T-cell (primary cell): ENCODE measurements at places on chromosomes 5 and 9. TPM values are rescaled to one million over a fixed set of nuclear protein-coding genes. Genes with fewer than 3 reads are reported as not detected.
A peak's percentile ranks its signal among the peaks of the same experiment; 100 is the strongest.

GRCh38 chr9:101018467-101018866 is 10.1 kb upstream of the PLPPR1 start:
- no peaks in the 10 kb centered on the region for H3K36me3 ChIP-seq
- H3K27ac ChIP-seq = no peak overlapping the region
- no peak for DNase-seq
- H3K4me1 ChIP-seq = no peaks in the 10 kb centered on the region
- H3K27me3 ChIP-seq = no peaks in the 10 kb centered on the region

- H3K4me3 ChIP-seq = no peak overlapping the region
- H3K4me1 ChIP-seq = no peaks in the 10 kb centered on the region
- H3K27ac ChIP-seq = no peak overlapping the region
- H3K27me3 ChIP-seq = no peaks in the 10 kb centered on the region
- no peaks in the 10 kb centered on the region for H3K36me3 ChIP-seq
These were observed 71.4 kb downstream of the ASTN2 start for GRCh38 chr9:117343427-117343826.

GRCh38 chr5:80249901-80250300 is 5.9 kb downstream of the SERINC5 start:
- no peak for DNase-seq
- H3K27ac ChIP-seq = no peak overlapping the region
- H3K36me3 ChIP-seq = peaks cover 8% of the 10 kb centered on the region
- H3K4me1 ChIP-seq = peaks cover 55% of the 10 kb centered on the region
- H3K27me3 ChIP-seq = no peaks in the 10 kb centered on the region
- H3K4me3 ChIP-seq = no peak overlapping the region

SLC6A18 gene
- total RNA-seq = not detected

DNA sequence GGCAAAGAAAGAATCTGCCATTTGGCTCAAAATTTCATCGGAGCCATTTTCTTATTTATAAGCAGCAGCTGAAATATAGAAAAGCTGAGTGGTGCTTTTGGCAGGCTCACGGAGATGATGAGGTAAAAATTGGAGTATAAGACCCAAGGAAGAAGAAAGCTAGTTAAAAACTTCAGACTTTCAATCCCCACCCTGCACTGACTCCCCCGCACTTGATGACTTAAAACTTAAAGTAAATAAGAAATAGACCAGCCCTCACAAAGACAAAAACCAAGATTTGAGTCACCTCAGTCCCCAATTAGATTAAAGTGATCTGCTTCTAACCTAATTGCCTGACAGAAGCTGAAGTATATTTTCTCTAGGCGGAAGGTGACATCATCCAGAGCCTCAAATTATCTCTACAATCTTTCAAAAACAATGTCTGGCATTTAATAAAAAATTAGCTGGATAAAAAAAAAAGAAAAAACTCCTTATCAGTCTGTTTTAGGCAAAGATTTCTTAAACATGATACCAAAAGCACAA is 124.0 kb upstream of the PJA2 start:
- H3K4me1 ChIP-seq = no peaks in the 10 kb centered on the region
- no peak overlapping the region for H3K4me3 ChIP-seq
- no peak overlapping the region for H3K27ac ChIP-seq

DNA sequence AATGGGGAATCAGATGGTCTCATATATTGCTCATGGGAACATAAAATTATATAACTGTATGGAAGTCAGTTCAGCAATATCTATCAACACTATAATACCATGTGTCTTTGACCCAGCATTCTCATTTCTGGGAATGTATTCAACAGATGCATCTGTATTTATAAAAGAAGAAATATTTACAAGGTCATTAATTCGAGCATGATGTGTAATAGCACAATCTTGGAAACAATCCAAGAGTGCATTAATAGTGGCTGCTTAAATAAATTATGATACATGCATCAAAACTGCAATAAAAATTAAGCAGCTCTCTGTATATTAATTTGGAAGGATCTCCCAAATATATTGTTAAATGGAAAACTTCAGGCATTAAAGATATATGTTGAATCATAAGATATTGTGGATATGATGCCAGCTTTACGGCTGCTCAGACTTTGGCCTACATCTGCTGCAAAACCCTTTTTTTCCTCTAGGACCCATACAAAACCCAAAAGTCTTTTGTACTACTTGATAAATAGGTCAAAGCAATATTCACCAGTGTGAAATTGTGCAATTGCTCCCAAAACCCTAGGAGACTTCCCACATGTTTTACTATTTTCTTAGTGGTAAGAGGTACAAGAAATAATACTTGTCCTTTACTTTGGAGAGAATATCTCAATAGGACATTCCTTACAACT is 45.3 kb upstream of the ISOC1 start:
- no peak overlapping the region for H3K4me3 ChIP-seq
- no peaks in the 10 kb centered on the region for H3K4me1 ChIP-seq
- DNase-seq = no peak
- H3K27me3 ChIP-seq = no peaks in the 10 kb centered on the region
- H3K36me3 ChIP-seq = no peaks in the 10 kb centered on the region

C5orf52 gene
- not detected for total RNA-seq

- no peak overlapping the region for H3K27ac ChIP-seq
- no peak overlapping the region for H3K4me3 ChIP-seq
- H3K36me3 ChIP-seq = no peaks in the 10 kb centered on the region
- DNase-seq = no peak
These were observed 30.5 kb downstream of the TLR4 start for GRCh38 chr9:117734523-117735314.

ITGA2 gene
- total RNA-seq = 0.62 TPM

SH3TC2 gene
- total RNA-seq = not detected

DNA sequence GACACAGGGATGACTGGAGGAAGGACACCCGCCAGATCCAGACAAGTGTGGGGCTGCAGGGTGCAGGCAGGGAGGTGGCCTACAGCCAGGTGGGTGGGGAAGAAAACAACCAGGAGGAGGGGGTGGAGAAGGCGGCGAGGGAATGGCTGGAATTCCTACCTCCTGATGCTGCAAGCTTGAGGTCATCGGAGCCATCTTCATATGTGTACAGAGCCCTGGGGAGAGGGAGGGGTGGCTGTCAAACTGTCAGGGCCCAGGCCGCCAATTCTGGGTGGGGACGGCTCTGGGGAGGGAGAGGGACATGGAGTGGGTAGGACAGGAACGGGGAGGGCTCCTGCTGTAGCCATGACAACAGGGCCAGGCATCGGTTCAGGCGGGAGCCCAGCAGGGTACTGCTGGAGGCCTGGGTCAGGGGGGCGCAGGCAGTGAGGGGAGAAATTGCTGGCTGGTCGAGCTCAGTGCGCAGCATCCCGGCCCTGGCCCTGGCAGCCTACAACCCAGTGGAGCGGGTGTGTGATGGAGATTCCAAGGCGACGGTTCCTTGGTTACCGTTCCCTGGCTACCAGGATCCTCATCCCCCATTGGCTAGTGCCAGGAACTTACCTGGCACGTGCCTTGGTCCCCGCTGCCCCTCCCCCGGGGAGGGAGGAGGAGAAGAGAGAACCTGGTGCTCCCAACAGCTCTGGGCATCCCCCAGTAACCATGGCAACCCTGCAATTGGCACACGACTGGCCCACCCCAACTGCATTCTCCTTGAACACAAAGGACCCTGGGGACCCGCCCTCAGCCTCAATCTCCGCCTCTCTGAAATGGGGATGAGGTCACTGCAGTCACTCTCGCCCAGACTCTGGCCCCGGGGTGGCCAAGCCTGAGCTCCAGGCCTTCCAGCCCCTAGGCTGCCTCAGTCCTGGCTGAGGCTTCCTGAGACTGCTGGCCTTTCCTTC is 4.5 kb downstream of the DBN1 start:
- H3K27me3 ChIP-seq = peaks cover 19% of the 10 kb centered on the region
- H3K4me1 ChIP-seq = peaks cover 5% of the 10 kb centered on the region
- DNase-seq = no peak
- H3K4me3 ChIP-seq = no peak overlapping the region
- H3K36me3 ChIP-seq = peaks cover 6% of the 10 kb centered on the region

GHR gene
- not detected for total RNA-seq

CDH6 gene
- not detected for total RNA-seq

SPATA24 gene
- total RNA-seq = 4.8 TPM

DNA sequence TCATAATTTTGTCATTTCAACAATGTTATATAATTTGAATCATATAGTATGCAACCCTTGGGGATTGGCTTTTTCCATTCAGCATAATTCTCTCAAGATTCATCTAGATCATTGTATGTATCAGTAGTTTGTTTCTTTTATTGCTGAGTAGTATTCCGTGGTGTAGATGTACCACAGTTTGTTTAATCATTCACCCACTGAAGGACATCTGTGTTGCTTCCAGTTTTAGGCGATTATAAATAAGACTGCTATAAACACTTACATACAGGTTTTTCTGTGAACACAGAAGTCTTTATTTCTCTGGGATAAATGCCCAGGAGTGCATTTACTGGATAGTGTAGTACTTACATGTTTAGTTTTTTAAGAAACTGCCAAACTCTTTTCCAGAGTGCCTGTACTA is 374.1 kb downstream of the DEPDC1B start:
- no peaks in the 10 kb centered on the region for H3K4me1 ChIP-seq
- H3K27me3 ChIP-seq = no peaks in the 10 kb centered on the region
- H3K27ac ChIP-seq = no peak overlapping the region
- DNase-seq = no peak

GABRA1 gene
- total RNA-seq = not detected

DNA sequence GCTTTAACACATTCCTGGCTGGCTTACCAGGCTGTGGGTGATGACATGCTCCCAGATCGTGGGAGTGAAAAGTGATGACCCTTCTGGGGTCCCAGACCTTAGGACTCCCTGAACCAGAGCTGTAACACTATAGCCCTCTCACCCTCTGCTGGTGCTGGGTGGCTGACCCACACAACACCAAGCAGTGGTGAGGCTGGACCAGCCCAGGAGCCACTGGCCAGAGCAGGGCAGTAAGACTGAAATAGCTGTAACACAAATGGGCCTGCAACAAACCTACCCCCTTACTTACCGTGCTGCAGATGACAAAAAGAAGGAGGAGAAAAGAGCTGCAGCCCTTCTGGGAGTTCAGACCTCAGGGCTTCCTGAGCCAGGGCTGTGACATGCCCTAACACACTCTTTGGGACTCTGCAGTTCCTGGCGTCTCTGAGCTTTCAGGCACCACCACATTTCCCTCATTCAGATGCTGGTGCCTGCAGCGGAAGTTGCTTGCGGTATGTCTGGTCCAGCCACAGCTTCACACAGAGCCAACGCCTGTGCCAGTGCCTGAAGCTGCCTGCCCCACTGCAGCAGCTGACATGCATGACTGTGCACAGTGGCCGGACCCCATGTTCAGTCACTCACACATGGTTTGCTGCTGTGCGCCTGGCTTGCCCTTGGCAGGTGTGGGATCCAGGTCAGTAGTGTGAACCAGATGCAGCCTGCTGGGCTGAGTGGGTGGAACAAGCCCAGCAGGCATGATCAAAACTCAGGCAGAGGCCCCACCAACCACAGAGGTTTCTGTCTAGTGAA is 1247.4 kb downstream of the EFNA5 start:
- no peaks in the 10 kb centered on the region for H3K4me1 ChIP-seq
- H3K27ac ChIP-seq = no peak overlapping the region
- no peaks in the 10 kb centered on the region for H3K36me3 ChIP-seq
- H3K4me3 ChIP-seq = no peak overlapping the region
- DNase-seq = no peak

DNA sequence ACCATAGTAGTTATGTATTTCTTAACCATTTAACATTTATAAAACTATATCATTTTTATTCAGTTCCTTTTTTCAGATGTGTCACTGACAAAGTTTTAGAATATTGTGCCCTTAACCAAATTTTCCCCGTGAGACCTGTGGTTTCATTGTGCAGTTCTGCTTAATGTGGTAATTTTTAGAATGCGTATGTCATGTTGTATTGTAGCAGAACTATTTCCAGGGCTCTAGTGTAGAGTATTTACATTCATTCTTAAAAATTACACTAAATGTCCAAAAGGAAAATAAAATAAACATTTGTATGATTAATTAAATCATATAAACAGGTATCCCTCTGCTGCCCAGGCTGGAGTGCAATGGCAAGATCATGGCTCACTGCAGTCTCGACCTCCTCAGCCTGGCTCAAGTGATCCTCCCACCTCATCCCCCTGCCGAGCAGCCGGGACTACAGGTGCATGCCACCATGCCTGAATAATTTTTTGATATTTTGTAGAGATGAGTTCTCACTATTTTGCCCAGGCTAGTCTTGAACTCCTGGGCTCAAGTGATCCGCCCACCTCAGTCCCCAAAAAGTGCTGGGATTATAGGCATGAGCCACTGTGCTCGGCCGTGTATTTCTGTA is 15.4 kb downstream of the SERINC5 start:
- peak overlapping the region; percentile 15 for H3K4me3 ChIP-seq
- peaks cover 6% of the 10 kb centered on the region for H3K36me3 ChIP-seq
- no peaks in the 10 kb centered on the region for H3K27me3 ChIP-seq
- H3K27ac ChIP-seq = peak overlapping the region; percentile 25
- H3K4me1 ChIP-seq = peaks cover 68% of the 10 kb centered on the region

C9orf50 gene
- not detected for total RNA-seq

GRCh38 chr5:113164021-113164420 is 187.4 kb downstream of the DCP2 start:
- H3K27ac ChIP-seq = no peak overlapping the region
- no peaks in the 10 kb centered on the region for H3K4me1 ChIP-seq
- DNase-seq = no peak

- no peak for DNase-seq
- no peaks in the 10 kb centered on the region for H3K27me3 ChIP-seq
- no peak overlapping the region for H3K4me3 ChIP-seq
- no peaks in the 10 kb centered on the region for H3K36me3 ChIP-seq
These were observed 295.1 kb downstream of the TLE1 start for GRCh38 chr9:81393985-81394811.

- no peak for DNase-seq
- H3K36me3 ChIP-seq = no peaks in the 10 kb centered on the region
- no peaks in the 10 kb centered on the region for H3K4me1 ChIP-seq
- no peak overlapping the region for H3K27ac ChIP-seq
- H3K4me3 ChIP-seq = no peak overlapping the region
- H3K27me3 ChIP-seq = no peaks in the 10 kb centered on the region
These were observed 656.3 kb upstream of the FAM174A start for GRCh38 chr5:99878830-99879229.

- no peak overlapping the region for H3K4me3 ChIP-seq
- H3K27ac ChIP-seq = no peak overlapping the region
- H3K4me1 ChIP-seq = no peaks in the 10 kb centered on the region
- no peak for DNase-seq
- H3K36me3 ChIP-seq = no peaks in the 10 kb centered on the region
These were observed 21.3 kb downstream of the CYSTM1 start for GRCh38 chr5:140196115-140196814.

GRCh38 chr5:168152660-168153059 is 138.8 kb upstream of the WWC1 start:
- no peak overlapping the region for H3K4me3 ChIP-seq
- H3K36me3 ChIP-seq = no peaks in the 10 kb centered on the region
- peak; percentile 15 for DNase-seq
